Fibroblast of the aortic adventitia (primary cell): ENCODE measurements at places on chromosomes 4 and X.

GRCh38 chr4:152917543-152918395 is 18.4 kb upstream of the FHDC1 start:
- DNase-seq = no peak

DNA sequence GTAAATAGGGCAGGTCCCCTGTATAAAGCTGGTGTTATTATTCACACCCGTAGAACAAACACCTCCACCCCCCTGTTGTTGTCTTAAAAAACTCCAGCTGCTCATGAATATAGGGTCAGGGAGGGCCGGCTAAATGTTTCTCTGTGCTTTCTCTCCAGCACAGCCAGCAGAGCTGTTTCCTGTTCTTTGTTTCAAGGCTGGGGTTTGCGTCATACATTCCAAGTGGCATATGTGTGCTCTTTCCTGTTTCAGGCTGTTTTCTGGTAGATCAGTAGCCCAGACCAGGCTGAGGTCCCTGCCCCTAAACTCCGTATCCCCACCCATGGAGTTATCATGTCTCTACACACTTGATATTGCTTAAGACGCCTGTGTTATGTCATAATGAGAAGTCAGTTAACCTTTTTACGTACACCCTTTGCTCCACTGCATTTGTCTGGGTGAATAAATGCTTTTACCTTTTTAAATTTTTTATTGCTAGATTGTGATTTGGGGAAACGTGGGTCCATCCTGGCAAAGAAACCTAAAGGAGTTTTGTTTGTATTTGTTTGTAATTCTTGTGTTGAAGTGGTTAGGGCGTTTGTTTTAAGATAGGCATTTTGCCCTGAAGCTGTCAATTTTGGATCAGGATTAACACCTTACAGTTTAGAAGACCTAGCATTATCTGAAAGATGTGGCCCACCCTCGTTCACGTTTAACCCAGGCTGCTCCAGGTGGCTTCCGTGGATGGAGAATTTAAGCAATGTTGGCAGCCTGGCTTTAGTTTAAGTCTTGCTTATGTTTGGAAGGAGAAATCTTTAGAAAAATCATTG is 3.3 kb downstream of the KLF3 start:
- DNase-seq = peak; percentile 99

DNA sequence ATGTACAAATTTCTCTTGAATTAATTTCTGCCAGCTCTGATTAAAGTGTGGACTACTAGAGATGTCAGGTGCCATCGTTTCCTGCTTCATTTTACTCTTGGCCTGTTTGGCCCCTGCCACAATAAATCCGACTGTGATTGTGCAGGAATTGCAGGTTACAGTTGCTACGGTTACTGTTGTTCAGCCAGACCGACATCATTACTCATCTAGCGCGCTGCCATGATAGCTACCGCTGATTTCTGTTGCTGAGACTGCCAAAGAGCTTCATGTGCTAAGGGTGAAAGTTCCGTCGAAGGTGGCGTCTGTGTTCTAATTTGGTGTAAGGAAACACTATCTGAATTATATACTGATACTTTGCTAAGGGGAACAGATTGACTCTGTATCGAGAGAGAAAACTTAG is 22.1 kb downstream of the SLIT2 start:
- peak; percentile 75 for DNase-seq

- DNase-seq = no peak
Observed at GRCh38 chrX:40734971-40735324, 394 bp downstream of the MED14 start.

DNA sequence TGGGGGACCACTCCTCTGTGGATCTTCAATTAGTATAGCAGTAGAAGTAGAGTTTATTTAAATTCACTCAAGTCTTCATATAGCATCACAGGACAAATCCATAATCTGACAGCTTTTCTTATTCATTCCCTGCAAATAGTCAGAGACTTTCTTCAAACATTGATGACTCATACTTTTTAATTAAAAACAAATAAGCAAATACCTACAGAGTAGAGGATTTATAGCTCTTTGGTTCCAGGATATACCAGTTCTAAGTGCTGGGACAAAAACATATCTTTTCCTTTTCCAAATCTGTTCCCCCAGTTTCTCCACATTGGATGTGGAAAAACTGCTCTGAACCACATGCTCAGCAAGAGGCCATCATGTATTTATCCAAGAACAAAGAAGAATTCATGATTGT is 24.1 kb downstream of the EMCN start:
- peak; percentile 27 for DNase-seq

DNA sequence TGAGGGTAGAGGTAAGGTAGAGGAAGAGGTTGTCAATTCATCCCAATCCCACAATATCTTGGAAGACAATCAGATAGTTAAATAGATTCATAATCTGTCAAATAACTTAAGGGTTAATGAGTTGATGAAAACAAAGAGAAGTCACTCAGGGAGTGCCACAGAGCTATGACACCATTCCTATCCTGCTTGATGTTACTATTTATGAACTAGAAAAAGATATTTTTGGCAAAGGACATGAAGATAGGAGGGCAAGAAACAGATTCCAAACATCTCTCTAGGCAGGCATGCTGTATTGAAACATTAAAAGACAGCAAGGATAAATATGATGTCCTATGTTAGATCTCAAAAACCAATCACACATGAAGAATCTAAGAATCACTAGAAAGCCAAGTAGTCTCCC is 3.5 kb upstream of the SRPX start:
- no peak for DNase-seq
